ENCODE measurements at places on chromosomes 12 and 14. TPM values are rescaled to one million over a fixed set of nuclear protein-coding genes. Genes with fewer than 3 reads are reported as not detected.

ACVRL1 gene
- total RNA-seq = 11.6 TPM

HSPB8 gene
- total RNA-seq = 29.7 TPM

TAS2R19 gene
- total RNA-seq = 7.4 TPM

BRI3BP gene
- 14.6 TPM for total RNA-seq

OTX2 gene
- total RNA-seq = not detected

GRCh38 chr12:12018454-12018853, 52.3 kb upstream of the BCL2L14 start:
- DNase-seq = peak; percentile 24

- peak; percentile 88 for DNase-seq
These were observed 44.8 kb downstream of the FOXN4 start for GRCh38 chr12:109264095-109264942.

GRCh38 chr12:111150360-111150759, 218.5 kb downstream of the PHETA1 start:
- DNase-seq = no peak

- peak; percentile 75 for DNase-seq
These were observed 20.5 kb upstream of the FAM181A start for GRCh38 chr14:93906341-93907329.

DNA sequence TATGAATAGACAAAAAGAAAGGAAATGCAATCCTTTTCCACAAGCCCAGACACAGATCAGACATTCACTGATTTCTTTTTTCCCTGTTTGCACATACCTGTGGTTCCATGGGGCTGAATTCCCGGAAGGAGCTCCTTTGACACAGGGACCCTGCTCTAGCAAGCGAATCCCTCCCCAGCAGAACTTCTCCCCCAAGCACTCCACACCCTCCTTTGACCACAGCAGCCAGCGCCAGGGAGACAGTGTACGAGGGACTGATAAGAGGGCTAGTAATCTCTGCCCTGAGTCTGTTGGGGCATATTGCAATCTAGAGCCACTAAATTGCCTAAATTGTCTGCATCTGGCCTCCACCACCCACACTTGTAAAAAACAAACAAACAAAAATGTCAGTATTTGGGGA, 83.4 kb upstream of the NTF3 start:
- peak; percentile 37 for DNase-seq

Data from hepatocyte (in vitro differentiated cells).